ENCODE measurements at places on chromosomes 6 and 20.

GRCh38 chr6:27866357-27867050 is 45.7 kb downstream of the OR2B2 start:
- no peaks in the 10 kb centered on the region for H3K36me3 ChIP-seq
- H3K27ac ChIP-seq: peak overlapping the region; percentile 99
- peaks cover 79% of the 10 kb centered on the region for H3K4me1 ChIP-seq
- peak; percentile 85 for DNase-seq
- H3K4me3 ChIP-seq: peak overlapping the region; percentile 85

GRCh38 chr6:37819802-37820717 is 533 bp downstream of the ZFAND3 start:
- H3K4me3 ChIP-seq: peak overlapping the region; percentile 99
- DNase-seq: peak; percentile 59
- H3K27me3 ChIP-seq: no peaks in the 10 kb centered on the region
- peak overlapping the region; percentile 99 for H3K27ac ChIP-seq

DNA sequence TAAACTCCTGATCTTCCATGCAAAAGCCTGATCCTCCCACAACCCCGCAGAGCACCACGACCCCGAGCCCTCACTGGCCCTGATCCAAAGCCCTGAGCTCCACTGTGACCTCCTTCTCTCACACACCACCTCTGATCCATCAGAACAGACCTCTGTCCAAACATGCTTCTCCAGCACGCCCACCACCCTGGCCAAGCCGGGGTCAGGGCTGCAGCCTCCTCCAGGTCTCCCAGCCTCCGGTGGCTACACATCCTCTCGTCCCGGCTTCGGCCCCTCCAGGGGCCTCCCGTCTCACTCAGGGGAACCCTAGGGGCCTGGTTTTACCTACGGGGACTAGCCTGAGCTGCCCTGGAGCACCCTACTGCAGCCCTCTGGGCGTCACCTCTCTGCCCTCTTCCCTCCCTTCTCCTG is 49.1 kb downstream of the FOXF2 start:
- H3K27me3 ChIP-seq: peaks cover 61% of the 10 kb centered on the region
- peaks cover 6% of the 10 kb centered on the region for H3K4me1 ChIP-seq
- no peak for DNase-seq
- H3K27ac ChIP-seq: no peak overlapping the region

GRCh38 chr20:12916699-12917098 is 92.1 kb upstream of the SPTLC3 start:
- no peak overlapping the region for H3K4me3 ChIP-seq
- H3K36me3 ChIP-seq: no peaks in the 10 kb centered on the region

GRCh38 chr6:26754212-26754611 is 94.7 kb upstream of the ZNF322 start:
- peak overlapping the region; percentile 38 for H3K27ac ChIP-seq
- no peak for DNase-seq
- H3K4me3 ChIP-seq: peak overlapping the region; percentile 64

GRCh38 chr20:64101731-64102621 is 5.4 kb downstream of the NPBWR2 start:
- H3K4me3 ChIP-seq: peak overlapping the region; percentile 50
- H3K27ac ChIP-seq: no peak overlapping the region
- H3K27me3 ChIP-seq: peaks cover 23% of the 10 kb centered on the region
- peaks cover 20% of the 10 kb centered on the region for H3K4me1 ChIP-seq

GRCh38 chr6:11527274-11527870 is 10.2 kb upstream of the TMEM170B start:
- DNase-seq: no peak
- H3K4me1 ChIP-seq: no peaks in the 10 kb centered on the region
- H3K27me3 ChIP-seq: peaks cover 21% of the 10 kb centered on the region
- no peaks in the 10 kb centered on the region for H3K36me3 ChIP-seq
- no peak overlapping the region for H3K27ac ChIP-seq

- no peak overlapping the region for H3K4me3 ChIP-seq
- no peak for DNase-seq
- H3K27ac ChIP-seq: no peak overlapping the region
- no peaks in the 10 kb centered on the region for H3K36me3 ChIP-seq
- H3K27me3 ChIP-seq: peaks cover 31% of the 10 kb centered on the region
These were observed 87.7 kb upstream of the FAM184A start for GRCh38 chr6:119166024-119166784.

DNA sequence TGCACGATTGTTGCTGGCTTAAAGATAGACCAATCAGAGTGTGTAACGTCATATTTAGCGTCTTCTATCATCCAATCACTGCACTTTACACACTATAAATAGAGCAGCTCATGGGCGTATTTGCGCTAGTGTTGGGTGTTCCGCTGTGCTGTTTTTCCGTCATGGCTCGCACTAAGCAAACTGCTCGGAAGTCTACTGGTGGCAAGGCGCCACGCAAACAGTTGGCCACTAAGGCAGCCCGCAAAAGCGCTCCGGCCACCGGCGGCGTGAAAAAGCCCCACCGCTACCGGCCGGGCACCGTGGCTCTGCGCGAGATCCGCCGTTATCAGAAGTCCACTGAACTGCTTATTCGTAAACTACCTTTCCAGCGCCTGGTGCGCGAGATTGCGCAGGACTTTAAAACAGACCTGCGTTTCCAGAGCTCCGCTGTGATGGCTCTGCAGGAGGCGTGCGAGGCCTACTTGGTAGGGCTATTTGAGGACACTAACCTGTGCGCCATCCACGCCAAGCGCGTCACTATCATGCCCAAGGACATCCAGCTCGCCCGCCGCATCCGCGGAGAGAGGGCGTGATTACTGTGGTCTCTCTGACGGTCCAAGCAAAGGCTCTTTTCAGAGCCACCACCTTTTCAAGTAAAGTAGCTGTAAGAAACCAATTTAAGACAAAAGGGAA is 57.9 kb downstream of the TRIM38 start:
- DNase-seq: peak; percentile 84
- no peaks in the 10 kb centered on the region for H3K36me3 ChIP-seq
- peak overlapping the region; percentile 87 for H3K4me3 ChIP-seq
- peak overlapping the region; percentile 100 for H3K27ac ChIP-seq
- peaks cover 62% of the 10 kb centered on the region for H3K4me1 ChIP-seq

GRCh38 chr6:188821-189655 is 103.2 kb upstream of the DUSP22 start:
- H3K27ac ChIP-seq: peak overlapping the region; percentile 89
- DNase-seq: peak; percentile 91
- peaks cover 7% of the 10 kb centered on the region for H3K27me3 ChIP-seq
- peaks cover 5% of the 10 kb centered on the region for H3K36me3 ChIP-seq
- H3K4me1 ChIP-seq: peaks cover 67% of the 10 kb centered on the region

DNA sequence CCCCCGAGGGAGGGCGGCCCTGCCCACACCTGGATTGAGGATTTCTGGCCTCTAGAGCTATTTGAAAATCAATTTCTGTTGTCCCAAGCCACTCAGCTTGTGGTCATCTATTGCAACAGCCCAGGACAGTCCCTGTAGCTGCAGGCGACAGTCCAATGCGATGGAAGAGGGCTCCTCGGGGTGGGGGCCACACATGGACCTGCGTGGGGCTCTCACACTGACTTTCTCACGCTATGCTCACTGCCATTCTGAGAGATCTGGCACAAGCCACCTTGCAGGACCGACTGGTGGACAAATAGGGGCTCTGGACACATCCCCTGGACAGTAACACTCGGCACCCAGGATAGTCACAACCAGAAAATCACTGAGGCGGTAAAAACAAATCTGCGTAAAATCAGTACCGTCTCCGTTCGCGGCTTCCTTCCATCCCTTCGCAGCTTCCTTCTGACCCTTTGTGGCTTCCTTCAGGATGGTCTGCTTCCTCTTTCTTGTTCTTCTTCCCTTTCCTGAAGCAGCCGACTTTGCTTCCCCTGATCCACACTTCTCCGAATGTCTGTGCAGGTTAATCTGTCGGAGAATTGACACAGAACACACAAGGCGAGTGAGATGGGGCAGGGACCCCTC is 21.8 kb downstream of the CTCFL start:
- no peak overlapping the region for H3K27ac ChIP-seq
- peaks cover 23% of the 10 kb centered on the region for H3K27me3 ChIP-seq
- no peak for DNase-seq
- no peaks in the 10 kb centered on the region for H3K36me3 ChIP-seq
- H3K4me3 ChIP-seq: no peak overlapping the region
- H3K4me1 ChIP-seq: peaks cover 7% of the 10 kb centered on the region

GRCh38 chr6:135202836-135203235 is 21.7 kb downstream of the MYB start:
- H3K27me3 ChIP-seq: no peaks in the 10 kb centered on the region
- H3K4me3 ChIP-seq: no peak overlapping the region
- DNase-seq: no peak

- peaks cover 48% of the 10 kb centered on the region for H3K4me1 ChIP-seq
- H3K4me3 ChIP-seq: no peak overlapping the region
- no peak overlapping the region for H3K27ac ChIP-seq
- peaks cover 3% of the 10 kb centered on the region for H3K36me3 ChIP-seq
- no peaks in the 10 kb centered on the region for H3K27me3 ChIP-seq
- no peak for DNase-seq
These were observed 47.6 kb upstream of the SMLR1 start for GRCh38 chr6:130779658-130780033.

GRCh38 chr6:108677894-108678293 is 117.2 kb downstream of the FOXO3 start:
- no peak for DNase-seq
- no peak overlapping the region for H3K27ac ChIP-seq
- H3K36me3 ChIP-seq: no peaks in the 10 kb centered on the region
- H3K4me1 ChIP-seq: peaks cover 18% of the 10 kb centered on the region
- H3K27me3 ChIP-seq: no peaks in the 10 kb centered on the region

- DNase-seq: peak; percentile 31
- peaks cover 5% of the 10 kb centered on the region for H3K27me3 ChIP-seq
- H3K36me3 ChIP-seq: no peaks in the 10 kb centered on the region
These were observed 42.6 kb upstream of the SCML4 start for GRCh38 chr6:107866606-107867301.

DNA sequence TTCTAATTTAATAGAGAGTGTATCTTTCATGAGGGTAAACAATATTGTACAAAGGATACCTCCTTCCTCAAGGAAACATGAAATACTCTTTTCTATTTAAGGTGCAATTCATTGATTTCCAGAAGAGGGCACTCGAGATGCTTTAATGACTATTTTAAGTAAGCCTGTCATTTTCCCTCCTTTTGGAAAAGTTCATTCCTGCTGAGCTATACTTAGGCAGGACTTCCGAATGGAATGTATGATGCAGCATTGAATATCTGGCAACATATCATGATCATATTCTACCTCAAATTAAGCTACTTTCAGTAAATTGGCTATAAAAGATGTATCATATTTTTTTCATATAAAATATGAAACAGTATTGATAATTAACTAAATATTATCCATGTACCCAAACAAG is 5.0 kb downstream of the DST start:
- H3K4me1 ChIP-seq: no peaks in the 10 kb centered on the region
- H3K4me3 ChIP-seq: no peak overlapping the region
- H3K27me3 ChIP-seq: no peaks in the 10 kb centered on the region
- no peak for DNase-seq
- no peak overlapping the region for H3K27ac ChIP-seq

- H3K27me3 ChIP-seq: no peaks in the 10 kb centered on the region
- H3K36me3 ChIP-seq: peaks cover 3% of the 10 kb centered on the region
- no peak overlapping the region for H3K4me3 ChIP-seq
These were observed 29.6 kb downstream of the RNASET2 start for GRCh38 chr6:166926748-166927147.

- no peak overlapping the region for H3K4me3 ChIP-seq
- H3K36me3 ChIP-seq: peaks cover 2% of the 10 kb centered on the region
- H3K4me1 ChIP-seq: peaks cover 4% of the 10 kb centered on the region
These were observed 8.8 kb downstream of the DDR1 start for GRCh38 chr6:30893001-30893591.

DNA sequence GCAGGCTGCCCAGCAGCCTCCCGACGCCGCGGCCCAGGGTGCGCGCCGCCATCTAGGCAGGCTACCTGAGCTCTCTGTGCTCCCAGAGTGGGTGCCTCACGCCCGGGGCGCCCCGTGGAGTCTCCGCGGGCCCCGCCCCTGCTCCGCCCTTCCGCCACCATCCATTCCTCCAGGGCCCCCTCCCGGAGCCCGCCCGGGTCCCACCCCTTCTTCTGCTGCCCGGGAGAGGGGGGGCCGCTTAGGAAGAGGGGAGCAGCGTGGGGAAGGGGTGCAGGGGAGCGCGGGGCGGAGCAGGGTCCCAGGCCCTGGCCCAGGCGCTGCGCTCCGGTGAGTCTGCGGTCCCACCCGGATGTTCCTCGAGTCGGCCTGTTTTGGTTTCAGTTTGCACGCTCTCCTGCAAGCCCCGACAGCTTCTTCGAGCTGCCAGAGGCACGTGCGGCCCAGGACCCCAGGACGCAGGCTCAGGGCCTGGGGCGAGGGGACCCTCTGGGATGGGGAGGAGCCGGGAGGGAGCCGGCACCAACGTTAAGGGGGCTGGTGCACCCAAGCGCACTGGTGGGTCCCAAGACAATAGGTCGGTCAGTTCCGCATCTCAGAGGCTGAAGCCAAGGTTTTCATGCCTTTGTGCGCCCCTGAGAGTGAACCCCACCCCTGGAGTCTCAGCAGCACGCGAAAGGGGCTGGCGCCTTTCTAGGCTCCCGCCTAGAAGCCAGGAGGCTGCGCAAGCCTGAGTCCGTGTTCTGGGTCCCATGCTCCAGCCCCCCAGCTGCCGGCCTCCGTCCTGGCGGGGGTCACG is at the start of gene ACSS1:
ACSS1 (minus strand) TSS at position 89 of the 796 bp plus-strand sequence; CDS start at position 52, 37 bp downstream.
- peaks cover 8% of the 10 kb centered on the region for H3K27me3 ChIP-seq
- no peak within 1 kb of the TSS for H3K27ac ChIP-seq
- H3K4me1 ChIP-seq: peaks cover 56% of the 10 kb centered on the region
- H3K36me3 ChIP-seq: peaks cover 1% of the 10 kb centered on the region
- peak; percentile 75 for DNase-seq

- H3K4me1 ChIP-seq: no peaks in the 10 kb centered on the region
- no peaks in the 10 kb centered on the region for H3K27me3 ChIP-seq
- DNase-seq: no peak
- H3K36me3 ChIP-seq: no peaks in the 10 kb centered on the region
- no peak overlapping the region for H3K4me3 ChIP-seq
These were observed 15.7 kb upstream of the SSTR4 start for GRCh38 chr20:23019403-23019802.

GRCh38 chr20:60586269-60587050 is 628.2 kb downstream of the CDH26 start:
- DNase-seq: no peak
- H3K4me3 ChIP-seq: no peak overlapping the region
- H3K27ac ChIP-seq: no peak overlapping the region
- H3K4me1 ChIP-seq: no peaks in the 10 kb centered on the region

- H3K36me3 ChIP-seq: no peaks in the 10 kb centered on the region
- no peak for DNase-seq
- H3K27me3 ChIP-seq: peaks cover 14% of the 10 kb centered on the region
- no peak overlapping the region for H3K27ac ChIP-seq
- H3K4me3 ChIP-seq: no peak overlapping the region
These were observed 12.3 kb downstream of the PCK1 start for GRCh38 chr20:57573242-57573641.

DNA sequence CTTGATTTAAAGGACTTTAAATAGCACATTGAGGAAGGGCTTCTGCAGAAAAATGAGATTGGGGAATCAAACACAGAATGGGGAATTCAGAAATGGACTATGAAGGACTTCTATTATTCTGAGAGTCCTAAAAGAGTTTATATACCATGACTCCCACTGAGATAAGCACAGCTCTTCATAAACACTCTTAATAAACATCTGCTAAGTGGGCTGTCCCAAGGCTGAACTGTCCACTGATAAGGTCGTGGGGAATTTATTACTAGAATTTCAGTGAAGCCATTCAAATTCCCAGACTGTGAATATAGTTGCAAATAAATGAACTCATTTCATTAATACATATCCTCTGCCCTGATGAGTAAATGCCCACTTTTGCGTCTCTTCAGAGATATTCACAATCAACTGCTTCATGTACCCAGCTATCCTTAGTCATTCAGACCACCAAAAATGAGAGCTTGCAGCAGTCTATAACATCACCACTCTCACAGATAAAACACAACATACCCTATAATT is 468.2 kb upstream of the RUNX2 start:
- DNase-seq: no peak
- H3K4me1 ChIP-seq: peaks cover 16% of the 10 kb centered on the region
- H3K4me3 ChIP-seq: no peak overlapping the region
- H3K36me3 ChIP-seq: peaks cover 7% of the 10 kb centered on the region
- no peaks in the 10 kb centered on the region for H3K27me3 ChIP-seq
- H3K27ac ChIP-seq: no peak overlapping the region

All from activated T-cell treated with anti-CD3 and anti-CD28 coated beads, Interleukin-2, amount 50 U/mL, for 72 hours (primary cell).